ENCODE measurements at places on chromosomes 16 and 17.
A peak's percentile ranks its signal among the peaks of the same experiment; 100 is the strongest.

GRCh38 chr17:6510321-6510977, 45.9 kb downstream of the PITPNM3 start:
- no peak for DNase-seq

DNA sequence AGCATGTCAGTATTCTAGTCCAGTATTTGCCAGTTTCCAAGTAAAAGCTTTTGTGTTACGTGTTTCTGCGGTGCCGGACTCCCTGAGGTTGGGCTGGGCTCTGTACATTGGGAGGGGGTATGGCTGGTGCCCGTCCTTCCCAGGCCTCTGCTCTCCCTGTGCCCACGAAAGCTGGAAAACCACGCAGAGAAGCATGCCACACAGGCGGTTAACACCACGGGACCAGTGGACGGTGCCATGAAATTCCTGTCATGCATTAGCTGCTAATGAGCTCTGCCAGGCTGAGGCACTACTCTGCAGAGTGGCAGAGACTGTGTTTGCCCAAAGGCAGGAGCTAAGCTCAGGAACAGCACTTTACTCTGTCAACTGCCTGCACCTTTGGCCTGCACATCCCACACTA, 8.1 kb downstream of the SMIM5 start:
- DNase-seq = no peak

DNA sequence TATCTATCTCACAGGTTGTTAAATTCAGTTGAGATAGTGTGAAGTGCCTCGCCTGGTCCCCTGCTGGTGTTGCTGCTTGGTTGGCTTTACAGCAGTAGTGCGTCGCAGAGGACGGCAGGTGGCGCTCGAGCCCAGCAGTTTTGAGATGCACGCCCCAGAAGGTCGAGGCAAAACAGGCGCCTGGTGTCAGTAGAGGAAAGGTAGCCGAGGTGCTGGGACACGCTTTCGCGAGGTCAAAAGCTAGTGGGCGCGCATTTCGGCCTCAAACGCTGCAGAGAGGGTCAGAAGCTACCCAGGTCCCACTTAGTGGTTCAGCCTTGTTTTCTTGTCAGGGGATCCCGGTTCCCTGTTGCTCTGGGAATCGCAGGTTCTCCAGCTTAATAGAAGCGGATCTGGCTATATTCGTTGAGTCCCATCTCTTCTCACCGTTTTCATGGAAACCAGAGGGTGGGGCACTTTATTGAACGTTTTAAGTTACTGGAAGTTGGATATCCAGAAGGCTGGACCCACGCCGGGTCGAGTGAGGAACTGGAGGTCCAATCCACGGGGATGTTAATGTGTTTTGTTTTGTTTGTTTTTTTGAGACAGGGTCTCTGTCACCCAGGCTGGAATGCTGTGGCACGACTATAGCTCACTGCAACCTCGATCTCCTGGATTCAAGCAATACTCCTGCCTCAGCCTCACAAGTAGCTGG, 10.3 kb upstream of the ZFP90 start:
- DNase-seq = peak; percentile 80

DNA sequence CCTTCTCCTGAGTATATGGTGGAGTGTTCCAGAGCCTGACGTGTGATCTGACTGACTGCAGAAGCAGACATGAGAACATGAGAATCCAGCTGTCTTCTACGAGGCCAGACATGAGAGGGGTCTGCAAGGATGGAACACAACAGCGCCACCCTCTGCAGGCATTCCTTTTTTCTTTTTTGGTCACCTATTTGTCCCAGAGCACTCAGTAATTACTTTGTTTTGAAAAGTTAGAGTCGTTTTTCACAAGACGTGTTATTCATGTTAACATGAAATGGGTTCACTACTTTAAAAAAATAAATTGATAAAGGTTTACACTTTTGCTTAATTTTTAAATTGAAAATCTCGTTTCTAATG, 43.8 kb upstream of the ATP2A3 start:
- DNase-seq = no peak

- no peak for DNase-seq
These were observed 269.5 kb upstream of the ZFHX3 start for GRCh38 chr16:73317321-73317857.

GRCh38 chr16:86064431-86065250, 165.7 kb downstream of the IRF8 start:
- no peak for DNase-seq

- DNase-seq = no peak
These were observed 40.5 kb downstream of the PSME3IP1 start for GRCh38 chr16:57145046-57146021.

DNA sequence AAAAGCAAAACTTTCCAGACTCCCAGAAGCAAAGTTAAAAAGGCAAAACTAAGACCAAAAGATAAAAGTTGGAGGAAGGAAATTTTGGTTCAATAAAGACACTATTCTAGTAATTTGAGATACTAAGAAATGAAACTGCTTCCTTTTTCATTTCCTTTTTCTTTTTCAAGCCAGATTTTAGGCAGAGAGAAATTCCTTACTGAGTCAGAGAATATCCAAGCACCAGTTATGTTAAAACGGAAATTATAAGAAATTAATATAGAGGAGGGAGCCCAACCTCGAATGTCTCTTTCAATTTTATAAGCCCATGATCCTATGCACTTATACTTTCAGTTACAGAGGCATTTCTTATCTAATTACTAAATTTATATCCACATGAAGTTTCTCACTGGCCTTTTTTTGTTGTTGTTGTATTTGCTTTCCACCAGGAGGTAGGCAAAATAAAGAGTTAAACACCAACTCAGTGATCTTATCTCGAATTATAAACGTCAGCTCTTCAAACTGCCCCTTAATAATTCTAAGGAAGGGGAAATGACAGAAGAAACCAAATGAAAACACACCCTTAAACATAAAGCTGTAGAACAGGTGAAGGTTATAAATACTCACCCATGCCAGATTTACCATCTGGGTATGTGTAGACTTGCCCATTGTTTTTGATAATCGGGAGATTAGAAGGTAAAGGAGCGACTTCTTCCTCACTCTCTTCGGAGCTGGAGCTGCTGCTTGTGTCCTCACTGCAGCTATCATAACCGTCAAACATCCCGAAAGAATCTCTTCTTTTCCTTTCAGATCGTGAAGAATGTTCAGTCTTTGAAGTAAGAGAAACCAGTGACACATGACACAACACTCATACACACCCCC, 35.2 kb downstream of the MBTD1 start:
- no peak for DNase-seq

DNA sequence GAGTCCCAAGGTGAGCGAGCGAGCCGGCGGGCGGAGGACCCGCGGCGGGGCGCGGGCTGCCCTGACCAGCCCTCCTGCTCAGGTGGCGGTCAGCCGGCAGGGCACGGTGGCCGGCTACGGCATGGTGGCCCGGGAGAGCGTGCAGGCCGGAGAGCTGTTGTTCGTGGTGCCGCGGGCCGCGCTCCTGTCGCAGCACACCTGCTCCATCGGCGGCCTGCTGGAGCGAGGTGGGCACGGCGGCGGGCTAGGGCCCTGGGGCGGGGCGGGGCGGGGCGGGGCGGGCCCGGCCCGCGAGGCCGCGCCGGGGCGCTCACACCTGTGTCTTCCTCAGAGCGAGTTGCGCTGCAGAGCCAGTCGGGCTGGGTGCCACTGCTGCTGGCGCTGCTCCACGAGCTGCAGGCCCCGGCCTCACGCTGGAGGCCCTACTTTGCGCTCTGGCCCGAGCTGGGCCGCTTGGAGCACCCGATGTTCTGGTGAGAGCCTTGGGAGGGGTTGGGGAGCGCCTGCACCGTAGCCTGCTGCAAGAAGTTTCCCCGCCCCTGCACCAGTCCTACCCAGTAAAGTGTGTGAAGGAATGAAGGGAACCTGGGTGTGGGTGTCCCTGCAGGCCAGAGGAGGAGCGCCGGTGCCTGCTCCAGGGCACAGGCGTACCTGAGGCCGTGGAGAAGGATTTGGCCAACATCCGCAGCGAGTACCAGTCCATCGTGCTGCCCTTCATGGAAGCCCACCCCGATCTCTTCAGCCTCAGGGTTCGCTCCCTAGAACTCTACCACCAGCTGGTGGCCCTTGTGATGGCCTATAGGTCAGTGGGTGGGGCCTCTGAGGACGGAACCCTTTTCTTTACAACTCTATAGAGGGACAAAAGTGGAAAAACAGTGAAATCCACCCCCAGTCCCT, 802 bp downstream of the SETD6 start:
- DNase-seq = peak; percentile 9

DNA sequence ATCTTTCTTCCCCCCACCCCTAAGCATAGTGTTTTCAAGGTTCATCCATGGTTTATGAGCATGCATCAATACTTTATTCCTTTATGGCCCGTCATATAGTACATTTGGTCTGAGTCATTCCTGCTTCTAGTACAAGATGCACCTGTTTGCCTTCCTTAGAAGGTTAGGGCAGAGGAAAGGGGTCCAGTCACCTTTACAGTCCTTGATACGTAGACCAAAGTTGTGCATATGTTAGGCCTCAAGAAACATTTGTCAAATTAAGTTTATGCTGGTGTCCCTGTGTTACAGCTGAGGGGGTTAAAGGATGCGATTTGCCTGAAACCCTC, 1.4 kb downstream of the CYB5D2 start:
- no peak for DNase-seq

GRCh38 chr17:49216953-49217650, 6.6 kb downstream of the ABI3 start:
- no peak for DNase-seq

- no peak for DNase-seq
These were observed 5.5 kb downstream of the CREBBP start for GRCh38 chr16:3874794-3875692.

DNA sequence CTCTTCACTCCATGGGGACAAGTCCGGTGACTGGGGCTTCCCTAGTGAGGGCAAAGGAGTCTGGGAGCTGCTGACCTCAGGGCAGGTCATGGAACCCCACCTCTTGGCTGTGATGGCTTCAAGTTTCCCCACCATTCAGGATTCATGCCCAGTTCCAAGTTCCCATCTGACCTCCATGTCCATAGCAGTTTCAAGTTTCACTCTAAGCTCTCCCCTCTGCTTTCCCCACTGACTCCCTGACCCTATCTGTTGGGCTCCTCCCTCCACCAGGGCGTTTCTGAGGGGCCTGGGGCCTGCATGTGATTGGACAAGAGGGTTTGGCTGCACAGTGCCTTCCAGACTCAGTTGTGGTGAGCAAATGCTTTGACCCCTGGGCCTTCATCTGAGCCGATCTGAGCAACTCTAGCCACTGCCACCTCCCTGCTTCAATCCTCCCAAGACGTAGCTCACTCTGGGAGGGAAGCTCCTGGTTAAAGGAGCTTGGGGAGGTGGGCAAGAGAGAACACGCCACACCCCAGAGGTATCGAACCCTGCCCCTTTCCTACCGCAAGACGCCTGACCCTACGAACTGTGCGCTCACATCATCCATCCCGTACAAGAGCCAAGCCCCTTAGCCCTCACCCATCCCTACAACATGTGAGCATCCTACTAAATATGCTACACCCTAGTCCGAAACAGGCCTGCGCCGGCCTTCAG, 8.3 kb downstream of the ZNF629 start:
- DNase-seq = peak; percentile 37

GRCh38 chr16:35752773-35753558, 2293.6 kb downstream of the TP53TG3F start:
- DNase-seq = no peak

DNA sequence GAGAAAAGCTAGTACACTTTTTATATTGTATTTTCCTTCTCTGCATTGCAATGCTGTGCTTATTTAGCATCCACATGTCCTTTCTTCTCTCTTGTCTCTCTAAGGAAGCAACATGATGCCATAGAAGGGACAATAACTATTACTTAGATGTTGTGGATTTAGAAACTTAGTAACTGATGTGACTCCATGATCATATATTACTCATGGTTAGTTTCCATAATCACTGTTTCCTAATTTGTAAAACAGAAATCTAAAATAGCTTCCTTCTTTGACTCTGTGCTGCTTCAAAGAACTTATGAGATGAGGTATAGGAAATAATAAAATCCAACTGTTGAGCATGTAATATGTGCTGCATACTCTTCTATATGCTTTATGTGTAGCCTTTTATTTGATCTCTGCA, 6.6 kb upstream of the ABCA5 start:
- no peak for DNase-seq

GRCh38 chr17:66169839-66170238, 22.1 kb downstream of the CEP112 start:
- DNase-seq = no peak

- no peak for DNase-seq
These were observed 36.2 kb upstream of the ABCC3 start for GRCh38 chr17:50598487-50598886.

DNA sequence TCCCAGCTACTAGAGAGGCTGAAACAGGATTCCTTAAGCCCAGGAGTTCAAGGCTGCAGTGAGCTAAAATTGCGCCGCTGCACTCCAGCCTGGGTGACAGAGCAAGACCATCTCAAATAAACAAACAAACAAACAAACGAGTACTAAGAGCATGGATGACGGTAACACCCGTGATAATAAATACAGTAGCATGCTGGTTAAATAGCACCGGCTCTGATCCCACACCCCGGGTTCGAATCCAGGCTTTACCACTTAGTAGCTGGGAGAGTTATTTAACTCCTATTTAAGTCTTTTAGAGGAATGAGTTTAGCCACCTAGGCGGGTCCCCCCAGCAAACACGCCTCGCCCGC, 301 bp upstream of the METTL22 start:
- DNase-seq = no peak

GRCh38 chr17:75601057-75601987, 13.7 kb downstream of the MYO15B start:
- peak; percentile 55 for DNase-seq

- no peak for DNase-seq
These were observed 5.9 kb downstream of the MLLT6 start for GRCh38 chr17:38710985-38711384.

- no peak for DNase-seq
These were observed 6.8 kb downstream of the KIF18B start for GRCh38 chr17:44940768-44941167.

DNA sequence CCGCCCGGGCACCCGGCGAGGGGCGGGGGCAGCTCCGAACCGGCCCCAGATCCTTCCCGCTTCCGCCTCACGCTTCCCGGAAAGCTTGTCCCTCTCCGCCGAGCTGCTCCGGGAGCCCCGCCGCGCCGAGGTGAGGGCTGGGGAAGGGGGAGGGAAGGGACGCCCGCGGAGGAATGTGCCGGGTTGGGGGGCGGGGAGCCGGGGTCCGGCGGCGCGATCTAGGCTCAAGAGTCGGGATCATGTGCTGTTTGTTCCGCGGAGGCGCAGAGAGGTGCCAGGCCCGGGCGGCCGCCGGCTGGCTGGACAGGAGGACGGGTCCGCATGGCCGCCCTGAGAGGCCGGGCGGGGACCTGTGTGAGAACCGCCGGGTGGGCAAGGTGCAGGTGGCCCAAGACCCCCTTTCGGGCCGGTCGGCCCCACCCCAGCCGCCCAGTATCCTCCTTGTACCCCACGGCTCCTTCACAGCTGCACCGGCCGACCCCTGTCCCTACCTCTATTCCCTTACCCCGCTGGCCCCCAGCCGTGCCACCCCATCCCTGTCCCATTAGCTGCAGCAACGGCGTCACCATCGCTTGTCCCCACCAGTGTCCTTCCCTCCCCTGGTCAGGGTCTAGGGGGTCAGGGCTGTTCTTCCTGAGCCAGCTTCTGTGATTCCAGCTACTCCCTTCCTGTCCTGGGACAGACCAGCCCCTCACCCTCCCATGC, 429 bp downstream of the KIF1C start:
- DNase-seq = no peak

- no peak for DNase-seq
These were observed 1542.6 kb upstream of the CDH8 start for GRCh38 chr16:63578791-63579190.
